ENCODE measurements at places on chromosomes 12 and 14.
A peak's percentile ranks its signal among the peaks of the same experiment; 100 is the strongest.

DNA sequence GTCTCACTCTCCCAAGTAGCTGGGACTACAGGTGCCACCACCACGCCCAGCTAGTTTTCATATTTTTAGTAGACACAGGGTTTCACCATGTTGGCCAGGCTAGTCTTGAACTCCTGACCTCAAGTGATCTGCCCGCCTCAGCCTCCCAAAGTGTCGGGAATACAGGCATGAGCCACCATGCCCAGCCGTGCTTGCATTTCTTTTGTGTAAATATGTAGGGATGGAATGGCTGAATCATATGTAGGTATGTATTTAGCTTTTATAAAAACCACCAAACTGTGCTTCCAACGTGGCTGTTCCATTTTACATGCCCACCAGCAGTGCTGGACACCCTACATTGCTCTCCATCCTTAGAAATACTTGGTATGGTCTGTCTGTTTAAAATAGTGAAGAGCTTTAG, 32.8 kb upstream of the CLMN start:
- no peak for DNase-seq

GRCh38 chr12:74770552-74770951, 232.9 kb downstream of the ATXN7L3B start:
- no peak for DNase-seq

DNA sequence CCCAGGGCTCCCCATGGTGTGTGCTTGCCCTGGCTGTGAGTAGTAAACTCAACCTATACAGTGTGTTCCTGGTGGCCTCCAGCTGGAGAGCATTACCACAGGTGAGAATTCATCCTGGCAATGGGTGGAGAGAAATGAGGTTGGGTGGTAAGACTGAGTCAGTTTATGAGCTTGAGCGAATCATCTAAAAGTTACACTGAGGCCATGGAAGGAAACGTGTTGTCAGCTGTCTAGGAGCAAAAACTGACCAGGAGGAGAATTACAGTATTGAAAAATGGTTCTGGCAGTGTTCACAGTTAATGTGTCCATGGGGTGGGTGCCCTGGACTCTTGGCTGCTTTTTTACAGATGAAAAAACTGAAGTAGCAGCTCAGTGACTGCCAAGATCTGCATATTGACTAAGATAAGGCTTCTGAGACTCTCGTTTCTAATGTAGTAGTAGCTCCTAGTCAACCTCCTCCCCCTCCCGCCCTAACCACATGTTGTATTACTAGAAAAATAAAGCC, 202.0 kb upstream of the AMIGO2 start:
- no peak for DNase-seq

- DNase-seq = no peak
Observed at GRCh38 chr12:109744986-109745942, 31.6 kb downstream of the FAM222A start.

DNA sequence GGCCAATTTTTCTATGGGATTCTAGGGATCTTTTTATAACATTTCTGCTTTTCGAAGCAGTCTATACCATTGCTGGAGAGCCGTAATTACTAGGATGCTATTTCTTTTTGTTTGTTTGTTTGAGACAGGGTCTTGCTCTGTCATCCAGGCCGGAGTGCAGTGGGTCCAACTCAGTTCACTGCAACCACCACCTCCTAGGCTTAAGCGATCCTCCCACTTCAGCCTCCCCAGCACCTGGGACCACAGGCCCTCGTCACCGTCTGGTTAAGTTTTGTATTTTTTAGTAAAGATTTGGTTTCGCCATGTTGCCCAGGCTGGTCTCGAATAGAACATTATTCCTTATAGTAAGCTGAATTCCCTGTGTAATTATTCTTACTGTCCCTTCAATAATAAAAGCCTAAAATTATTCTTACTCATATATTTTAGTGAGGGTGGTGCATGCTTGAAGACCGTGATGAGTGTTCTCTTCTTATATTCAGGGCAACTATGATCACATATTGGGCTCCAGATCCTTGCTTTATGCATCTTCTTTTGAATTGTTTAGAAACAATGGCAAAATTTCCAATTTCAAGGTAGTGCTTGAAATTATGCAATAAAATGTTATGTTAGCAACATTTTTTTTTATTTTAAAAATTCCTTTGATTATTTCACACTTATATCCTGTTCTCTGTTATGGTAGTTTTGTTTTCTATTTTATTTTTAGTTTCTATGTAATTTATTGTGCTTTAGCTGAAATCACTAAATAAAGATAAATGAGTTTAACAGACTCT, 66.2 kb downstream of the CRADD start:
- DNase-seq = no peak

DNA sequence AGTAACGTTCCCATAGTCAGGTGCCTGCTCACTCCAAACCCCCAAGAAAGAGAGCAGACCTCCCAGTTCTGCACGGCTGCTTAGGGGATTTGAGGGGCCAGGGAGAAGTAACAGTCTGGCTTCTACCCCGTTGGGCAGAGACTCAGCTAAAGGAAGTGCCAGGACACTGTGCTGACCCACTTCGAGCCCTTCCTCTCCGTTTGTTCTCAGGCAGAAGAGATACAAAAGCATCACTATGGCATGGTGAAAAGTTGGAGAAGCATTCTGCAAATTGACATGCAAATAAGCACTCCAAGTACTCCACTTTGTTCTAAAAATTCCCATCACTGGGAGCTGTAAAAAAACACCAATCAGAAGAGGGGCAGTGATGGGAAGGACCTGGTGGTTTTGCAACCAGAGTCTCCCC, 239.1 kb downstream of the EGLN3 start:
- DNase-seq = no peak

- DNase-seq = no peak
Observed at GRCh38 chr14:104116756-104117340, 21.5 kb upstream of the KIF26A start.

- DNase-seq = peak; percentile 16
Observed at GRCh38 chr12:71755146-71755892, 656 bp downstream of the RAB21 start.

- DNase-seq = peak; percentile 42
Observed at GRCh38 chr12:93183940-93184671, 193.6 kb upstream of the NUDT4 start.

DNA sequence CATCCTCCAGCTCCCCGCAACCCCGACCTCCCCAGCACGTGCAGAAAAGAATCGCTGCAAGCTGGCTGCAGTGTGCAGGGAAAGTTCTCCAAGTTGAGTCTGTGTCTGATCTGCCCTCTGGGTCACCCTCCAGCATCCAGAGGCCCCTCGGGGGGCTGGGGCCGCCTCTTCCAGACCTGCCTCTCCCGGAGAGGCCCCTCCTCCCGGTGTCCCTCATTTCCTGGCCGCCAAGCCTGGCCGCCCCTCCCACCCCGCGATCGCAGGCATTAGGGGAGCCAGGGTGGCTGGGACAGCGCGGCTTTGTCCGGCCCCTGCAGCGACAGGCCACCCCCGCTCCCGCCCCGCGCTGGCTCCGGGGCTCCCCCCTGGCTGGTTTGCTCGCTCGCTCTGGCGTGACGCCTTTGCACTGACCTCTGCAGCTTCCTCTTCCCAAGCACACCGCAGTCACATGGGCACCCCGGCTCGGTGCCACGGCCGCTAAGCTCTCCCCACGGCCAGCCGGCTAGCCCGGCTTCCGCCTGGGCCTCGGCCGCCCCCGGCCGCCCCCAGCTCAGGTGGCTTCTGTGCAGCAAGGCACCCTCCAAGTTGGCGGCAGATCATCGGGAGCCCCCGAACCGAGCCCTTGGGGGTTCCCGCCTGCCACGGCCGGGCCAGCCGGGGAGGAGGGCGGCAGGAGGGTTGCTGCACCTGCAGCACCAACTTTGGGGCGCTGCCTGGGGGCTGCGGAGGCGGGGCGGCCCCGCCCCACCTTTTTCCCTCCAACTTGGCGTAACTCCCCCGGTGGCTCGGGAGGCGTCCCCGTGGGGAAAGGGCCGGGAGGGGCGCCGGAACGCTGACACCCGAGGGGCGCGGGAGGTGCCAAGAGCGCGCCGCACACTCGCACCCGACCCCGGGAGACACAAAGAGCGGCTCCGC, 43.7 kb downstream of the KDM2B start:
- DNase-seq = no peak

- no peak for DNase-seq
Observed at GRCh38 chr14:60723907-60724618, at the start of gene SIX4. SIX4 (minus strand) TSS chr14:60724351; CDS start chr14:60724074, 277 bp downstream.

Data from Jurkat, Clone E6-1 (cell line).